ENCODE measurements at places on chromosomes 1 and 21. TPM values are rescaled to one million over a fixed set of nuclear protein-coding genes. Genes with fewer than 3 reads are reported as not detected.

DNA sequence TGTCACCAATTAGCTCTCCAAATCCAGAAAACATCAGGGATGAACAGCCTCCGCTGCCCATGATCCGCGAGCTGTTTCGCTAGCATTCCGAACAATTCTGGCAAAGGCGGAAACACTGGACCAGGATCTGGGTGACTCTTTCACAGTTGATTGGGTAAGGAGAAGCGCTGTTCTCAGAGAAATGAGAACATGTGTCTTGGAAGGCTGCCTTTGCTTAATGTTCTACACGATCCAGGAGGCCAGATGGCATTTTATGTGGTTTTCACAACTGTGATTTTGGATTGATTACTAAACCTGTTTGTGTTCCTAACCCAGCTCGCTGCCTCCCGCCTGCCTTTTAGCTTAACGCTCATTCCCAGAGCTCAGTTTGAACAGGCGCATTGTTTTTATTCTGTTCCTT is 144.0 kb downstream of the KIF26B start:
- DNase-seq = no peak

DNA sequence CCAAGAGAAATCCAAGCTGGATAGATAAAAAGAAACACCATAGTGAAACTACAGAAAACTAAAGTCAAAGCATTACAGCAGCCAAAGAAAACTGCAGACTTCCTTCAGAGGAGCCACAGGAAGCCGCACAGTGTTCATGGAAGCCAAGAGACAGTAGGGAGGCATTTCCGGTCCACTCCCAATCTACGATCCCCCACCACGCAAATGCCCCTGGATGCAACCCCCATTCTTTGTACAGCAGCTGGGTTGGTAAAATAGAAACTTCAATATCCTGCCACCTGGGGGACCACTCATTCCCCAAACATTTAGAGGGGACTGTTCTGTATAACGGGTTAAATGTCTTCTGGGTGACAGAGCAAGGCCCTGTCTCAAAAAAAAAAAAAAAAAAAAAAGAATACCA is 43.9 kb upstream of the TSPEAR start:
- DNase-seq = no peak

Gene GNAT2
- 0.26 TPM for polyA plus RNA-seq

Gene SLC9C2
- polyA plus RNA-seq = not detected

- DNase-seq = peak; percentile 82
Measured at GRCh38 chr1:52281518-52281917, 84.5 kb downstream of the CC2D1B start.

Gene ADAMTSL4
- 11.3 TPM for polyA plus RNA-seq

Gene FCAMR
- polyA plus RNA-seq = not detected

GRCh38 chr1:207754011-207754410 is 2.2 kb downstream of the CD46 start:
- DNase-seq = no peak

All from IMR-90 (cell line).